ENCODE measurements at places on chromosomes 7 and 10. TPM values are rescaled to one million over a fixed set of nuclear protein-coding genes. Genes with fewer than 3 reads are reported as not detected.

The SLC16A12 gene
- not detected for total RNA-seq

The CYP2C19 gene
- not detected for total RNA-seq

The FLNC gene
- total RNA-seq: 71.1 TPM

The GIMAP2 gene
- 8.3 TPM for total RNA-seq

The CFAP69 gene
- 0.44 TPM for total RNA-seq

GRCh38 chr7:83155407-83155806 is 7.3 kb downstream of the PCLO start:
- DNase-seq: no peak

- DNase-seq: peak; percentile 85
Observed at GRCh38 chr10:33412653-33413361, 78.3 kb upstream of the NRP1 start.

DNA sequence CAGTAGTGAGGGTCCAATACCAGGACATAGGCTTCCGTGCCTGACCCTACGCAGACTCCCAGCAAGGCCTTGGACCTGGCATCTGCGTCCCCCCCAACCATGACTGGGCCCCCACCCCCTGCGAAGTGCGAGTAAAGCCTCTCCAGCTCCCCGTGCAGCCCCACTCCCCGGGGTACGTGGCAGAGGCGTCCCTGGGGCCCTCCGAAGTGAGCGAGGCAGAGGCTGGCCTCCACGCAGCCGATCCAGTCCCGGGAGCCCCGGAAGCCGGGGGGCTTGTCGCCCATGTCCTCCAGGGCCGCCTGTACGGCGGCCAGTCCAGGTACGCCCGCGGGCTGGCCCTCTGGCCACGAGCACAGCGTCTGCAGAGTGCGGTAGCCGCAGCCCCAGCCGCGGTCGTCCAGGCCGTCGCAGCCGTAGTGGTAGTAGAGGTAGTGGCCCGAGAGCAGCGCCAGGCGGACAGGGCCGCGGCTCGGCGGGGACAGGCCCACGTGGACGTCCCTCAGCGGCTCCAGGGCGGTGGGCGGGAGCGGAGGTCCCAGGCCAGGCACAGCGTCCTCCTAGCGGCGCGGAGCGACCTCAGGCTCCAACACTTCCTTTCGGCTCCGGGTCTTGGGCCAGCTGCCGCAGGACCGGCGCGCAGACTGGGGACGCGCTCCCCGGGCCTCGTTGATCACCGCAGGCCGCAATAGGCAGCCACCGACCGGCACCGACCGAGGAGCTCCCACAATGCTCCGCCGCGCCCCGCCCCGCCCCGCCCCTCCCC is at the start of gene UFSP1:
Gene UFSP1 (minus strand): TSS at position 728 of the 763 bp plus-strand sequence. CDS start 444 bp downstream, at position 284.
- no peak for DNase-seq

GRCh38 chr7:116653204-116653603 is 18.8 kb upstream of the MET start:
- peak; percentile 11 for DNase-seq

GRCh38 chr7:98300595-98301372 is 19.3 kb downstream of the BRI3 start:
- DNase-seq: no peak

GRCh38 chr10:71864911-71865361 is 13.9 kb upstream of the PSAP start:
- DNase-seq: peak; percentile 76

- no peak for DNase-seq
Observed at GRCh38 chr7:121402701-121403100, 6.6 kb upstream of the FAM3C start.

GRCh38 chr10:96834120-96834519 is 2.0 kb downstream of the LCOR start:
- no peak for DNase-seq

GRCh38 chr10:124524991-124525653 is 63.5 kb downstream of the LHPP start:
- peak; percentile 47 for DNase-seq

- no peak for DNase-seq
Observed at GRCh38 chr10:124697837-124698544, 46.2 kb downstream of the FAM53B start.
